Stimulated activated CD8-positive, alpha-beta memory T cell treated with anti-CD3 and anti-CD28 coated beads, Interleukin-4, amount 100 ng/mL, for 1 hour (primary cell): ENCODE measurements at places on chromosomes 3 and 15.

GRCh38 chr3:148937467-148938255 lies 53.7 kb upstream of the GYG1 start:
- DNase-seq, result no peak

GRCh38 chr15:63380808-63381282 lies 801 bp downstream of the CA12 start:
- DNase-seq, result no peak

GRCh38 chr15:57041416-57041815 lies 123.0 kb downstream of the TCF12 start:
- DNase-seq, result no peak

DNA sequence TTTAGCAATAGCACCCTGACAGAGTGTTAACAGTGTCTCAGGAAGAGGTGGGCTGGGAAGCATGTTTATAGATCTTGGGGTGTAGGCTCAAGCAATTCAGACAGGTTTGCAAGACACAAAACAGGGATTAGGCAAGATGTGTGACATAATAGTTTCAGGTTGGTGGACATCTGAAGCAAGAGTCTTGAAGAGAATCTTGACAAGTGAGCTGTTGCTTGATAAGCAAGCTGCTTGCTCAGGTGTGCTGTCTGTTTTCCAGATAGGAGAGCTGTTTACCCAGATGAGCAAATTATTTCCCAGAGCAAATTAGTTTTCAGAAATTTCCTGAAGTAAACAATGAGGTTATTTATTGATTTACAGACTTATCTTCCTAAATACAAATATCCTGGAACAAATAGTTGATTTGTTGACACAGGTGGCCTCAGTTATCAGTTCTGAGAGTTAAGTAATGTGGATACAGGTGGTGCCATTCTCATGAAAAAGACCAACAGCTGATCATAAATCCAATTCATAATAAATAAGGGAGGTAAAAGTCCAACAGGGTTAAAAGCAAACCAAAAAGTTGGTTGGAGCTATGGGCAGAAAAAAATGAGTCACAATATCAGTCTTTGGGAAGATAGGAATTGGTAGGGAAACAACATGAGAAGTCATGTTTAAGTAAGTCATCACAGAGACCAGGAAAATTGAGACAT lies 437.3 kb downstream of the TBL1XR1 start:
- DNase-seq, result no peak

DNA sequence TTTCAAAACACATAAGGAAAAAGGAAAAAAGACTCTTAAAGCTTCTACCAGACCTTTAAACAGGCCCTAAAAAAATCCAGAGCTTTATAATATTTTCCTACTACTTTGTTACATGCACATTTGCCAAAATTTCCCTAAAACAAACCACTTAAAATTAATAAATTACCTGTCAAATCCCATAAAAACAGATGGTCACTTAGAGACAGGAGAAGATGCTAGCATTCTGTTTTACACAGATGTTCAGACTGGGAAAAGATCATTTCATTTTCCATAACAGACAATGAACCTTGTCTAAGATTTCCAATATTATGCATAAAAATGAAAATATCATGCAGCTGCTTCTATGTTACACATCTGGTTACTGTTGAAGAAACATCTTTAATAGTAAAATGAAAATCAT lies 66.6 kb downstream of the SUCLG2 start:
- DNase-seq, result no peak

GRCh38 chr3:47324278-47324865 lies 41.6 kb downstream of the KLHL18 start:
- peak; percentile 6 for DNase-seq
